Caki2 (cell line): ENCODE measurements at places on chromosomes 2 and 18.

DNA sequence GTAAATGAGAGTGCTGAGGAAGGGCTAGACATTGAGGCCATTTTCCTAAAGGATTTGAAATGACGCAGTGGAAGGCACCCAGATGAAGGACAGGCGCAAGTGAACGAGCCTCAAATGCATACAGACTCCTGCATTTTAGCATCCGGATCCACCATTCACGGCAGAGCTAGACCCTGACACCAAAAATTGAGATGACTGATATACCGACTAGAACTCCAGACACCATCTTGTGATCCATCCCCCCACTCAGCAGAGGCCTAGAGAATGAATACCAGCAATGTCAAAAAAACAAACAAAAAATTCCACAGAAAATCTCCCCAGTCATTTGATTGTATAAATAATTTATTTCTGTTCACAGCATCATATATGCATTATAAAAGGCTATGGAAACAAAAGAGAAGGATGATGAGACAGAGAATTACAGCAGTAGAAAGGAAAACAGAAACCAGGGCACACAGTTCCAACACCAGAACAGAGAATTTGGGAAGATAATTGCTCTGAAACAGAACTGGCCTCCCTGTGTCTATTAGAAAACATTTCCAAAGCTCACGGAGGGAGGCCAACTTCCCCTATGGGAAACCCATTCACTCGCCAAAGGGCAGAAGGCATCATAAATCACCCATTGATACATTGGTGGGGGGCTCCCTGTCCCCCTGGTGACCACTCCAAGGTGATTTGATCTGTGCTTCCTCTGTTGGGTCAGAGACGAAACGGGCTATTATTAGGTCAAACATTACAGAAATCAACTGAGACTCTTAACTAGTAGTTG, 4.0 kb downstream of the ARL4C start:
- peak; percentile 28 for DNase-seq

DNA sequence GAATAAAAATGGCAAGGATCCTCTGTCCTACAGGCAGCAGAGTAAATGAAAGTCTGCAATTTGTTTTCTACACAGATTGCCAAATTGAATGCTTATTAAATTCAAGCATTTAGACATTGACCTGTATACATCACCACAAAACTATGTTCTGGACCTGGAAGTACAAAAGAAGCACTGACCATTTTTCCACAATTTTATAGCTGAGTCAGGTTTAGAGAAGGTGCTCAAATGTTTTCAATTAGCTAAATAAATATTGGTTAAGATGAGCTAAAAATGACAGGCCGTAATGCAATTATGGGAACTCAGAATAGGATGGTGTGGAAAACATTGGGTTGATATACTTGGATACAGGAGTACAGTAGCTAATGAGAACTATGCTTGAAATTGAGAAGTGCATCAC, 490.7 kb upstream of the MEIS1 start:
- DNase-seq, result no peak

- DNase-seq, result no peak
Observed at GRCh38 chr2:128276878-128277675, 41.6 kb downstream of the HS6ST1 start.

DNA sequence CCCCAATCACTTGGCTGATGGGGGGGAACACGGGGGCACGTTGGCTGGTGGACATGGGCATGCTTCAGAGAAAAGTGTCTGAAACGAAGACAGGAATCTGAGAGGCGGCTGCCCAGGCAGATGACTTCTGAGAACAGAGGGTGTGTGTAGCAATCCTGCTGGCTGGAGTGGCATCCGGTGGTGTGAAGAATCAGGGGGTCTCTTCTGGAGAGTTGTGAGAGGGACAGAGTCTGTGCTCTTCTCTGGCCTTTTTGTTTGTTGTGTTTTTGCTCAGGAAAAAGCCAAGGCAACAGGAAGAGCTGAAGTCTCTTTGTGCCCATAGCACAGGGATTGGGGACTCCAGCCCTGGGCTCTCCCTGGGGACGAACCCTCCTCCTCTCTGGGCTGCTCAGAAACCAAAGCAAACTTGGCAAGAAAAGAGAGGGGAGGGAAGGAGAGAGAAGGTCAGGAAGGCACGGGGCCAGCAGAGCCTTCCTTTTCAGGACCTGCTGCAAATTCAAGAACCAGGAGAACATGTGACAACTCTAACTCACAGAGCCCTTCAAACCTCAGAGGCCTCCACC, 97.0 kb upstream of the SMAD2 start:
- DNase-seq, result no peak

- no peak for DNase-seq
Observed at GRCh38 chr18:51397347-51397962, 200.0 kb upstream of the MEX3C start.

DNA sequence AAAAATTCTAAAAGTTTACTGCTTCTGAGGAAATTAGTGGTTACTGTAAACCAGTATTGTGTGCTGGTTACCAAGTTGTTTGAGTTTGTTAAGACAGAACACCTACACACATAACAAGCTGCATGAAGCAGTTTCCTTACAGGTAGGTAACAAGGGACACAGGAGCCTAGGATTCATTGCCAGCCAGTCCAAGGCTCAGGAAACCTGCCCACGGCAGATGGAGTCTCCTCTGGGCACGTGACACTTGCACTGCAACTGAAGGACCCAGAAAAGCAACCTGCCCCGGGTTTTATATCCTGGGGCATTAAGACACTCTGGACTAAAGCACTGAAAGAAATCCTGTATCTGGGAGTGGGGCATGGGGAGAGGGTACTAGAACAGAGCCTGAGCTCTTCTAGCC, 639.3 kb downstream of the ADCYAP1 start:
- no peak for DNase-seq

GRCh38 chr2:238087211-238087610, 12.9 kb upstream of the ESPNL start:
- no peak for DNase-seq

DNA sequence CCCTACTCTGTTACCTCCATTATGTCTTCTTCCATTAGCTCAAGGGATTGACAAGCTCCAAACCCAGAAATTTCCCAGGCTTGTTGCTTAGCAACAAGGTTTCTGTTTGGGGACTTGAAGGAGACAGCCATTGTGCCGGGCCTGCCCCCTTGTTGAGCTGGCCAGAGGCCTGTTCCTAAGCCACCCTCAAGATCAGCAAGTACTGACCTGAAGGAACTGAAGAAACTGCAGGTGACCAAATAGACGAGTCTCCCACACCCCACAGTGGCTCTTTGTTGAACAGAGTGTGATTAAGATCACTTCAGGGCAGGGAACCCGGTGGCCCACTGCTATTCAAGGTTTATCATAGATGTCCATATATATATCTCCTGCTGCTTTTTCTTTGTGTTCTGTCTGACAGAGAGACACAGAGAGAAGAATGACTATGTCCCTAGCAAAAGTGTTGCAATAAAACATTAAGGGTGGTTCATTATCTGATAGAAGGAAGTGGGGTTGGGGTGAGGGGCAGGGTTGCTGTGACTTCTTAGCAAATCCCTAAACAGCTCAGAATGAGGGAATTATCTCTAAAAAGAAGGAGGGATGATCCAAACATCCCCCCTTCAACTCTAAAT, 69.2 kb downstream of the RNF144A start:
- no peak for DNase-seq

DNA sequence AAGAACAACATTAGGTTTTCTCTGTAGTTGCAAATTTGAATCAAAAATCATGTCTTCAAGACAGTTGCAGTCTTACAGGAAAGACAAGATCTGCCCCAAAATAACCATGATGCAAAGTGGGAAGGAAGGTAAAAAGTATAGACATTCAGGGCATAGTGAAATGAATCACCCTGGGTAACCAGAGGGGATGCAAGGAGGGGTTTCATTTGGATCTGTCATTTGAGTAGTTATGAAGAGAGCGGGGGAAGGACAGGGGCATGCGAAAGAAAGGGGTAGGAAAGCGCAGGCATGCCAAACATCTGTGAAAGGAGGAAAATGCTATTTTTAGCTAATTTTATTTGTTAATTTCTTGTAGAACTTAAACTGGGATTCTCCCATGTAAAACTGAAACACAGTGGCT, 219.1 kb upstream of the BOD1L2 start:
- DNase-seq, result no peak

GRCh38 chr2:41170589-41170988, 718.7 kb upstream of the SLC8A1 start:
- no peak for DNase-seq

DNA sequence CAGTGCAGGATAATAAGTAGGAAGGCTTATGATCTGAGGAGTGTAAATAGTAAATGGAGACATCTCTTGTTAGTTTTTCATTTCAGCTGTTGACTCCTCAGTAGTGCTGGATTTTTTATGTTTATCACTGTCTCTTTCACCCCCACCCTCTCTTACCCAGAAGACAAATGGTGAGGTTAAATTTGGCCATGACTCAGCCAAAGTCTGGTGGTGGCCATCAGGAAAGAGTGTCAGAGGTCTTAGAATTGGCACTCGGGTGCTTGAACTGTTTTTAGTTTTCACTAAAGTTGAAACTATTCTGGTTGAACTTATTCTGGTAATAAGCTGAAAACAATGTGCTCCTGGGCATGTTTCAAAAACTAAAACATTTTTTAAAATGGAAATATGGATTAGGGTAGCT, 123.3 kb downstream of the FHOD3 start:
- no peak for DNase-seq
